Natural killer cell treated with Interleukin-12 subunit alpha and Interleukin-12 subunit beta and Interleukin-15 and Interleukin-18, amount 100 ng/mL, for 72 hours (primary cell): ENCODE measurements at places on chromosomes 12 and 14. TPM values are rescaled to one million over a fixed set of nuclear protein-coding genes. Genes with fewer than 3 reads are reported as not detected.

GRCh38 chr12:120361506-120362208, 7.3 kb downstream of the MSI1 start:
- H3K27ac ChIP-seq = no peak overlapping the region
- peaks cover 42% of the 10 kb centered on the region for H3K27me3 ChIP-seq
- H3K36me3 ChIP-seq = no peaks in the 10 kb centered on the region
- peak; percentile 57 for DNase-seq
- no peak overlapping the region for H3K4me3 ChIP-seq

GRCh38 chr14:104445832-104446381, 133.7 kb upstream of the C14orf180 start:
- H3K27ac ChIP-seq = no peak overlapping the region
- peaks cover 5% of the 10 kb centered on the region for H3K4me1 ChIP-seq
- peaks cover 21% of the 10 kb centered on the region for H3K36me3 ChIP-seq

DNA sequence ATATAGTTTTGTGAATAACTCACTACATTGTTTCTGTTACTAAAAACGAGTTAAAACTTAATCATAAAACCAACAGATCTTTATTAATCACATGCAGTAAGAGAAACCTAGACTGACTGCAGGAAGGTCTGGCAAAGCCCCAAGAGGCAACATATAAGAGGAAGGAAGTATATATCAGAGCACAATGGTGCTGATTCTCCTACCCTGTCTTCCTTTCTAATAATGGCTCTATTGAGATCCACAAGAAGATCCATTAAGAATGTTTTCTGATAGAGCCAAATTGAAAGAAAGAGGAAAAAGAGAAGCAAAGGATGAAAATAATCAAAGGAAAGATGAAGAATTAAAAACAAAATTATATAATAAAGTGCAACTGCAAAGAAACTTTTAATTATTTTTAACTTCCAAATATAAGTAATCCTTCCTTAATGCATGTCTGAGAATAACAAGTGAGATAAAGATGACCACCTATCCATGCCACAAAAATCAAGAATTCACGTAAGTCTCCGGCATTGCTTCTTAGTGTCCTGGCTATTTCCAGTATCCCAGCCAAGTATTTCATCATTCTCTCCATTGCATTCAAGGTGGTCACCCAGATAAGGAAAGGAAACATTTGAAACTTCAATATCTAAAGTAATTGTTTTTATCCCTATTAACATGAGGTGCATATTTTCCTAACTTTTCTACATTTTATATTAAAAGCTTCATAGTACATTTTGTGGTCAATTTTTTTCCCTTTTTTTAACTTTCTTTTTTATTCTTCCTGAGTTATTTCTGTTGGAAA, 62.2 kb downstream of the SOX5 start:
- no peaks in the 10 kb centered on the region for H3K4me1 ChIP-seq
- no peak overlapping the region for H3K4me3 ChIP-seq
- no peak overlapping the region for H3K27ac ChIP-seq
- H3K36me3 ChIP-seq = no peaks in the 10 kb centered on the region
- DNase-seq = no peak

The GLT1D1 gene
- total RNA-seq = 0.14 TPM

The CD27 gene
- 2.1 TPM for total RNA-seq

The TAS2R8 gene
- not detected for total RNA-seq

The IGF1 gene
- not detected for total RNA-seq

- no peak for DNase-seq
- no peaks in the 10 kb centered on the region for H3K4me1 ChIP-seq
- H3K27ac ChIP-seq = no peak overlapping the region
- H3K36me3 ChIP-seq = peaks cover 4% of the 10 kb centered on the region
These were observed 87.0 kb downstream of the HMGA2 start for GRCh38 chr12:65911321-65911720.

The NR2C1 gene
- 52.8 TPM for total RNA-seq

The LRP1-AS gene
- not detected for total RNA-seq

The FOXN4 gene
- total RNA-seq = not detected

GRCh38 chr12:45336331-45336730, 120.4 kb downstream of the ANO6 start:
- no peak overlapping the region for H3K27ac ChIP-seq
- no peaks in the 10 kb centered on the region for H3K27me3 ChIP-seq
- peaks cover 13% of the 10 kb centered on the region for H3K36me3 ChIP-seq

The CACNB3 gene
- 10.7 TPM for total RNA-seq

The TAS2R13 gene
- 4.3 TPM for total RNA-seq

GRCh38 chr14:56115334-56115870, 2.8 kb upstream of the PELI2 start:
- H3K27me3 ChIP-seq = peaks cover 39% of the 10 kb centered on the region
- H3K4me1 ChIP-seq = peaks cover 19% of the 10 kb centered on the region
- H3K27ac ChIP-seq = peak overlapping the region; percentile 43
- no peak for DNase-seq
- no peak overlapping the region for H3K4me3 ChIP-seq

The FRMD6 gene
- 2.5 TPM for total RNA-seq

The HOXC6 gene
- not detected for total RNA-seq

- H3K4me1 ChIP-seq = no peaks in the 10 kb centered on the region
- H3K27me3 ChIP-seq = no peaks in the 10 kb centered on the region
- H3K36me3 ChIP-seq = peaks cover 36% of the 10 kb centered on the region
- no peak overlapping the region for H3K27ac ChIP-seq
- no peak overlapping the region for H3K4me3 ChIP-seq
- no peak for DNase-seq
These were observed 32.1 kb downstream of the SPATA7 start for GRCh38 chr14:88417594-88417993.

GRCh38 chr12:130288206-130288605, 49.5 kb upstream of the PIWIL1 start:
- no peak overlapping the region for H3K27ac ChIP-seq
- DNase-seq = no peak
- H3K4me1 ChIP-seq = no peaks in the 10 kb centered on the region
- H3K36me3 ChIP-seq = no peaks in the 10 kb centered on the region

GRCh38 chr12:125690841-125691240, 625.6 kb downstream of the AACS start:
- no peak overlapping the region for H3K4me3 ChIP-seq
- no peak overlapping the region for H3K27ac ChIP-seq
- no peaks in the 10 kb centered on the region for H3K36me3 ChIP-seq
- no peaks in the 10 kb centered on the region for H3K27me3 ChIP-seq
- no peak for DNase-seq

DNA sequence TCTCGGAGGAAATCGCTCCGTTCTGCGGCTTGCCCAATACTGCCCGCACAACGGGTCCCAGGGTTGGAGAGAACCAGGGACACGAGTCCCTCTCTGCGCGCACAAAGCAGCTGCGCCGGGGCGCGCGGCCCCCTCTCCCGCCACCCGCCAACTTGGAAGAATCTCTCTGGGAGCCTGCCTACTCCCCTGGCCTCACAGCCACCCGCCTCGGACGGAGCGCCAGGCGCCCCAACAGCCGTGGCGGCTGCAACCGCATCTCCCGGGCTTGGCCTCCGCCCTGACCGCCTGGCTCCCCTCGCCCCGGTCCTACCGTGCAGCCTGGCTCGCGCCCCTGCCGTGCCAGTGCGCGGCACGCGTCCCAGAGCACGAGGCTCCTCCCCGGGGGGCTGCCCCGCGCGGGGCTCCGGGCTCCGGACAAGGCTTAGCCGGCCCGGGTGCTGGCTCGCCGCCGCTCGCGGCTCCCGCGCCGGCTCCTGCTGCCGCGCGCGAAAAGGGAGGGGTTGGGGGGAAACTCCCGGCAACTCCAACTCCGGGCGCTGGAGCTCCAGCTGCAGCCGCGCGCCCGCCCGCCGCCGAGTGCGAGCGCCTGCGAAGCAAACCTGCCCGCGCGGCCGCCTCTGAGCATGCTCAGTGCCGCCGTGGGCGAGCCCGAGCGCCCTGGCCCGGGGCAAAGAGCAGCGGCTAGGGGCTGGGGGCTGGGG, at the start of gene STXBP6:
STXBP6 (minus strand) TSS at position 580 of the 701 bp plus-strand sequence. CDS start 75,329 bp downstream, outside the sequence.
- peaks cover 12% of the 10 kb centered on the region for H3K4me1 ChIP-seq
- DNase-seq = no peak
- H3K4me3 ChIP-seq = peak within 1 kb of the TSS; percentile 78
- H3K27me3 ChIP-seq = peaks cover 48% of the 10 kb centered on the region
- H3K27ac ChIP-seq = no peak within 1 kb of the TSS

DNA sequence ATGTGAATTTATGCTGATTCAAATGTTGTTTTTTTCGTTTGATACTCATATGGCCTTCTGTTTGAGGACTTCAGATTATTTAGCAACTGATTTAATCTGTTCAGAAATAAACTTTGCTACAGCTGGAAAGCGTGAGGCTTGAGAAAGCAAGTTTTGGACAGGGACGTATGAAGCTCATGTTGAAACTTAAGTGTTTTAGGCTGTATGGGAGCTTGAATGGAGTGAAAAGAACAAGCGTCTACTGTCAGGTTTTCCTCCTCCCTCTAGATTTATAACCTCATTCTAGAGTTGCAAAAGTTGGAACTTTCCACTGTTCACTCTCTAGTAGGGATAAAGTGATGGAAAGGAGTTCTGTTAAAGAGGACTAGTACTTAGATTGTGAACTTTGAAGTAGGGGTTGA, 1.0 kb downstream of the PRPF39 start:
- no peaks in the 10 kb centered on the region for H3K36me3 ChIP-seq
- H3K27me3 ChIP-seq = no peaks in the 10 kb centered on the region
- H3K4me3 ChIP-seq = peak overlapping the region; percentile 90

DNA sequence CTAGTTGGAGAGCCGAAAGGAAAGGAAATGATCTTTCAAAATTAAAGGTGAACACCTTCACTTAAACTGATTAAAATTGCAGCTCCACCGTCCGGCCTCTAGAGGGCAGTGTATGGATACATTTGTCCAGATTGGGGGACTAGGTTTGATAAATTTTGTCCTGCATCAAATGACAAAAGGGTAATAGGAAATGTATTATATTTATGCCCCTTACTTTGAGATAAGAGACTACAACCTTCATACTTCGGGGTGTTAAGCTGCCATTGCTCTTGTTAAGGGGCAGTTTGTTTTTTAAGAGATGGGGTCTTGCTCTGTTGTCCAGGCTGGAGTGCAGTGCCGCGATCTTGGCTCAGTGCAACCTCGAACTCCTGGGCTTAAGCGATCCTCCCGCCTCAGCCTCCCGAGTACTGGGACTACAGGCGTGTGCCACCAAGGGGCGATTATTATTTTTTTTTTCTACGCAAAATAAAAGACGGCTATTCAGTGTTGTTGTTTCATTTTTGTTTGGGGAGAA, 818 bp upstream of the SUOX start:
- DNase-seq = peak; percentile 75
- H3K27ac ChIP-seq = peak overlapping the region; percentile 85
- no peaks in the 10 kb centered on the region for H3K27me3 ChIP-seq
- peaks cover 5% of the 10 kb centered on the region for H3K36me3 ChIP-seq

GRCh38 chr14:77041881-77042545, 13.5 kb upstream of the IRF2BPL start:
- H3K27me3 ChIP-seq = no peaks in the 10 kb centered on the region
- H3K27ac ChIP-seq = peak overlapping the region; percentile 98
- peak overlapping the region; percentile 94 for H3K4me3 ChIP-seq
- no peaks in the 10 kb centered on the region for H3K36me3 ChIP-seq

DNA sequence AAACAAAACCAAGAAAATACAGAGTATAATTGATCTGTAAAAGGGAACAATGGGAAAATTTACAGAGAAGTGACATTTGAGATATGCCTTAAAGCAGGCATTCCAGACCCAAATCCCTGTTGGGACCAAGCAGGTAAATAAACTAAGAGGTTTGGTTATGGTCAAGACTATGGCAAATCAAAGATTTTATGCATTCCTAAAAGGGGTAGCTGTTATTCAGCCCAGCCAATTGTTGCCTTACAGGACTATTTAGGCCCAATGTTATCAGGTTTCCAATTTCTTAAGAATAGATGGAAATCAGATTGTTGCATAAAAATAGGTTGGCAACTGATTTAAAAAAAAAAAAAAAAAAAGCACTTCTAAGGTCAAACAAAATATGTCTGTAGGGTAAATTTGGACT, 5.3 kb downstream of the DNAI7 start:
- no peak overlapping the region for H3K4me3 ChIP-seq
- DNase-seq = no peak
- H3K36me3 ChIP-seq = no peaks in the 10 kb centered on the region
- no peak overlapping the region for H3K27ac ChIP-seq

The POLR3B gene
- total RNA-seq = 12.3 TPM

The BEGAIN gene
- not detected for total RNA-seq

- peaks cover 41% of the 10 kb centered on the region for H3K4me1 ChIP-seq
- H3K36me3 ChIP-seq = no peaks in the 10 kb centered on the region
- H3K27me3 ChIP-seq = no peaks in the 10 kb centered on the region
- H3K27ac ChIP-seq = peak overlapping the region; percentile 96
These were observed 1.2 kb downstream of the KLHDC2 start for GRCh38 chr14:49769171-49769570.

GRCh38 chr12:79843978-79844377, 90.9 kb downstream of the PPP1R12A start:
- no peak for DNase-seq
- peaks cover 31% of the 10 kb centered on the region for H3K36me3 ChIP-seq
- H3K27me3 ChIP-seq = no peaks in the 10 kb centered on the region

The CATSPERB gene
- not detected for total RNA-seq
